COLO829 (cell line): ENCODE measurements at places on chromosomes 13 and 19.
A peak's percentile ranks its signal among the peaks of the same experiment; 100 is the strongest.

- peak; percentile 36 for DNase-seq
These were observed 61.1 kb downstream of the ZNF431 start for GRCh38 chr19:21202865-21203494.

DNA sequence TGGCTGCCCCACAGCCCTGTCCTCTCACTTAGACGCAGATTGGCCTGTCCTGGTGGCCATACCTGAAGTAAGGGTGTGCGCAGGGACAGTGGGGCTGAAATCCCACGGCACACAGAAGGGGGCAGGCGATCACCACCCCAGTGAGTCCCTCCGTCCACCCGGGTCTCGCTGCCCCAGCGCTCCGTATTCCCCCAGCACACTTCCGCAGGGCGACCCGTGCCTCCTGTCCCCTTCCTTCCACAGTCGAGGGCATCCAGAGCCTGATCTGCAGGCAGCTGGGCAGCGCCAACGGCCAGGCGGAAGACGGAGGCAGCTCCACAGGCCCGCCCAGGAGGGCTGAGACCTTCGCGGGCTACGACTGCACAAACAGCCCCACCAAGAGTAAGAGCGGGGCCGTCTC lies 25.3 kb downstream of the PEX11G start:
- DNase-seq = no peak

GRCh38 chr13:43054803-43055802 lies 31.7 kb downstream of the DNAJC15 start:
- peak; percentile 4 for DNase-seq

DNA sequence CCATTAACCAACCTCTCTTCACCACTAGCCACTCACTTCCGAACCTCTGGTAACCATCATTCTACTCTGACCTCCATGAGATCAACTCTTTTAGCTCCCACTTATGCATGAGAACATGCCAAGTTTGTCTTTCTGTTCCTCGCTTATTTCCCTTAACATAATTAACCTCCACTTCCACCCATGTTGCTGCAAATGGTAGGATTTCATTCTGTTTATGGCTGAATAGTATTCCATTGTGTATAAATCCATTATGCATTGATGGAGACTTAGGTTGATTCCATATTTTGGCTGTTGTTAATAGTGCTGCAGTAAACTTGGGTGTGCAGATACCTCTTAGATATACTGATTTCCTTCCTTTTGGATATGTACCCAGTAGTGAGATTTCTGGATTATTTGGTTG lies 30.2 kb downstream of the ZNF382 start:
- no peak for DNase-seq

DNA sequence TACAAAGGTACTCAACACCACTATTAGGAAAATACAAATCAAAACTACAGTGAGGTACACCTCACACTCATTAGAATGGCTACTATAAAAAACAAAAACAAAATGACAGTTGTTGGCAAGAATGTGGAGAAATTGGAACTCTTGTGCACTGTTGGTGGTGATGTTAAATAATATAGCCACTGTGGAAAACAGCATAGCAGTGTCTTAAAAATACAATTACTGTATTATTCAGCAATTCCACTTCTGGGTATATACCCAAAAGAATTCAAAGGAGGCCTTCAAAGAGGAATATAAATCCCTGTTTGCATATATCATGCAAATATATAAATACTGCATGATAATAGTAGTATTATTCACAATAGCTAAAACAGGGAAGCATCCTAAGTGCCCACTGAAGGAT lies 66.8 kb downstream of the CDK8 start:
- DNase-seq = peak; percentile 10

DNA sequence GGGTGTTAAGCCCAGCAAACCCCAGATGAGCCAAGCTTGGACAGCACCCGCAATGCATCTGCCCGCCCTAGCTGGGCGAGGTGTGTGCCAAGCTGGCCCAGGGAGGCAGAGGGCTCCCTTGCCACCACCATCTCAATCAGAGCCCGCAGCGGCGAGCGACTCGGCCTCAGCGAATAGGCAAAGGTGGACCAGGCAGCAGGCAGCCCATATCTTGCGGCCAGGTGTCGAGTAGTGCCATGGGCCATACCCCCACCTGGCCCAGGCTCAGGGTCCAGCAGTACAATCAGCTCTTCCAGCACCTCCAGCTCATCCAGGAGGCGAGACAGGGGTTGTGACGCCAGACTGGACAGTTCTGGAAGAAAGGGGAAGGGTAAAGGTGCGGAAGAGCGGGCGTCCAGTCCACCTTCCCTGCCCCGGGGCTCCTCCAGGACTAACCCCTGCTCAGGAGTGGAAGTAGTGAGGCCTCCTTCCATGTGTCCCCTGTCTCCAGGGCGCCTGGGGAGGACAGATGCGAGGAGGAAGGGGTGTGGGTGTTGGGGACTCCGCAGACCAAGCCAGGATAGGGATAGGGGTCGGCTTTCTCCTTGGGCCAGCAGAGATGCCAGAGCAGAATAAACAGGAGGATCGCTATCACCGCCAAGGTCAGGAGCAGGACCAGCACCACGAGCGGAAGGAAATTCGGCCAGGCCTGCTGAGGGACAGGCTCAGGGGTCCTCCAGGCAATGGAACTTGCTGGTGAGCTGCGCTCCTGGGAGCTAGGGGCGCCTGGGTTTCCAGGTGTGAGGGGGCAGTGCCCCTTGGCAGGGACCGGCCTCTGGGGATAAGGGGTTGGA lies 2.8 kb downstream of the IGFLR1 start:
- no peak for DNase-seq

DNA sequence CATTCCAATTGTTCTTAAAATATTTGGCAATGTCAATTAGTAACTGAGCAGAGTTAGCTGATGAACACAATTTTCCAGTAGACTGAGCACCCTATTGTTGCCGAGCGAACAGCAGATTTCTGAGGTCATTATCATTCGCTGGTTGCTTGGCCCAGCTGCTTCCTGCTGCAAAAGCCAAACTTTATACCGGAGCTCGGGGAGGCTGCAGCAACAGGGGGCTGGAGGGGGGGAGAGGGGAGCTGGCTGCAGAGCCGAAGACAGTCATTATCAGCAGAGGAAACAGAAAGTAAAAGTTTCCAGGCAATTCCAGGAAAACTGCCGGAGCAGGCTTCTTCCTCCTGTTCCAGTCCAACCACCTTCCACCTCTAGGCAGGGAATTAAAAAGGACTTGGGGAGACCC lies 77.9 kb downstream of the ZNF536 start:
- DNase-seq = peak; percentile 68

- no peak for DNase-seq
These were observed 8.9 kb upstream of the NR2F6 start for GRCh38 chr19:17254636-17255035.

GRCh38 chr13:65347420-65348030 lies 1882.6 kb downstream of the PCDH9 start:
- DNase-seq = no peak

DNA sequence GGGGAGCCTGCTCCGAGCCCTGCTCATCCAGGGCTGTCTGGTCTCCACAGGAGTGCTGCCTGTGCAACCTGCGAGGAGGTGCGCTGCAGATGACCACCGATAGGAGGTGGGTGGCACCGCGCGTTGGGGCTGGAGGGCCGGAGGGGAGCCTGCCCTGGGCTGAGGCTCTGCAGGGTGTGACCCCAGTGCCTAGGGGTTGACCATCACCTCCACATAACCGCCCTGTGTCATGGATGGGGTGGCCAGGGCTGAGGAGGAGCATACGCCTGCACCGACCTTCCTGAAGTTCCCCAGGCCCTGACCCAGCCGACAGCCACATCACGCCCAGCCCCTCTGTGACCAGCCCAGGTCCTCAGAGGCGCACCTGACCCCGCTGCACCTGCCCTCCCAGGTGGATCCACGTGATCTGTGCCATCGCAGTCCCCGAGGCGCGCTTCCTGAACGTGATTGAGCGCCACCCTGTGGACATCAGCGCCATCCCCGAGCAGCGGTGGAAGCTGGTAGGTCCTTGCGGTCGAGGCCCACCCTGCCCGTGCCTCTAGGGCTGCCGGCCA lies 168.7 kb downstream of the KDM4B start:
- no peak for DNase-seq

GRCh38 chr13:110560601-110561343 lies 750 bp downstream of the RAB20 start:
- no peak for DNase-seq

- DNase-seq = no peak
These were observed 4.9 kb upstream of the OR7A17 start for GRCh38 chr19:14890643-14891379.

- no peak for DNase-seq
These were observed 11.7 kb upstream of the ADGRE5 start for GRCh38 chr19:14369399-14370168.

GRCh38 chr13:92682832-92683517 lies 543.6 kb upstream of the GPC6 start:
- no peak for DNase-seq

DNA sequence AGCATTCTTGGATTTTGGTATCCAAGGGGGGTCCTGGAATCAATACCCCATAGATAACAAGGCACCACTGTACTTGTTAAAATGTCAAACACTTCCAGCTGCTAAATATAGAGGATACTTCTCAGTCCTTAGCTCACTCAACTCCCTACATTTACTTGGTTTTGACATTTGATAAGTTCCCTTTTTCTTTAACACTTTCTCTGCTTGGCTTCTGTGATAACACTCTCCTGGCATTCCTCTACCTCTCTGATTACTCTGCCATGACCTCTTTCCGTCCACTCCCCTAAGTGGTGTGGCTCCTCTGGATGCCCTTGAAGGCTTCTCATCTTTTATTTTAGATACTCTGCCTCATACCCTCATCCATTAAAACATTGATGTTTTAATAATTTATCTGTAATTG lies 65.2 kb downstream of the MICU2 start:
- no peak for DNase-seq

GRCh38 chr13:97911311-97912138 lies 42.0 kb upstream of the IPO5 start:
- DNase-seq = peak; percentile 21

- no peak for DNase-seq
These were observed 9.8 kb upstream of the SIGLEC8 start for GRCh38 chr19:51467864-51468544.

- no peak for DNase-seq
These were observed 23.1 kb upstream of the CDC16 start for GRCh38 chr13:114211446-114212157.
